ENCODE measurements at places on chromosomes 3 and 15. TPM values are rescaled to one million over a fixed set of nuclear protein-coding genes. Genes with fewer than 3 reads are reported as not detected.

Gene RLBP1
- total RNA-seq: not detected

Gene ADIPOQ
- not detected for total RNA-seq

Gene OSTN
- 0.57 TPM for total RNA-seq

Gene PLCH1
- total RNA-seq: under 0.01 TPM

Gene TRIM71
- not detected for total RNA-seq

Gene STAB1
- total RNA-seq: 0.57 TPM

Gene TERC
- total RNA-seq: 37.7 TPM
